T-helper 2 cell (primary cell): ENCODE measurements at places on chromosomes 7 and 10.

- no peak for DNase-seq
These were observed 191.1 kb downstream of the KCND2 start for GRCh38 chr7:120464104-120464503.

- DNase-seq, result no peak
These were observed 74.3 kb upstream of the PCBD1 start for GRCh38 chr10:70962686-70963085.

GRCh38 chr10:43221419-43222209 is 45.3 kb downstream of the RASGEF1A start:
- DNase-seq, result peak; percentile 4

GRCh38 chr10:25683344-25683743 is 250.7 kb upstream of the MYO3A start:
- DNase-seq, result no peak

- DNase-seq, result no peak
These were observed 174.8 kb downstream of the TNS3 start for GRCh38 chr7:47407136-47407535.

DNA sequence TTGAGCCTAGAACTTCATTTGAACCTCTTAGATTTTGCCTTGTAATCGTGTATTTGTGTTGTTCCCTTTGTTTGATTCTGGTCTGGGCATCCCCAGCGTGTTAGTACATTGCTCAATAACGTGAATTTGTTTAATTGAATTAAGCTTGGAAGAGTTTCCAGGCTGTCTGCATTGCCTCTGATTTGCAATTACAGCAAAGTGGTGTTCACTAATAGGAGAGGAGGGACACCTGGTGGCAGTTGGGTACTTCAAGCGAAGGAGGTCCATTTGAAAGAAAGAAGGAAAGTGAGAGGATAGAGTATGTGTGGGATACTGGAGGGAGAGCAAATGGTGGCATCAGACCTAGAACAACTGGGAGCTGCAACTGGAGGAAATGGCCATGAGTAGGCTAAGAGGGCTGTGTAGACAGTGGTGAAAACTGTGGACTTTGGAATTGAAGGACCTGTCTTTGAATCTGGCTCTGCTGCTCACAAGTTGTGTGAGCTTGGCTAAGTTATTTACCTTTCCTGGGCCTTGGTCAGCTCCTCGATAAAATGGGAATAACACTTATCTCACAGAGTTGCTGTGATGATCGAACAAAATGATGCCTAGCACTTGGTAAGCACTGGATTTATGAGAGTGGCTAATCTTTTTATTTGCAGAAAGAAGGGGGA is 15.1 kb downstream of the LSMEM1 start:
- DNase-seq, result no peak

DNA sequence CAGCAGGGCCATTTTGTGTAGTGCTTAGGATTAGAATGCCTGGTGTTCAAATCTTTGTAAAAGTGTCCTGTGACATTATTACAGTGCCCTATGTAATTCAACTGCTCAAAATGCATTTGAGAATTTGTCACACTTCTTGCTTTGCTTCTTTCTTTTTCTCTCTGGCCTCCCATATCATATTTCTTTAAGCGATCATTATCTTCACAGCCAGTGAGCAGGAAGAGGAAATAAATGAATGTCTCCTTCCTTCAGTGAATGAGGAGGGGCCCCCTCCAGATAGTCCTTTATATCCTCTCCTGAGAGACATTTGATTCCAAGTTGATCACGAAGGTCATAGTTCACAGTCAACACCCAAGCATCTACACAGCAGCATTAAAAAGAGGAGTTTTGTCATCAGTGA is 425.1 kb upstream of the NPVF start:
- no peak for DNase-seq

DNA sequence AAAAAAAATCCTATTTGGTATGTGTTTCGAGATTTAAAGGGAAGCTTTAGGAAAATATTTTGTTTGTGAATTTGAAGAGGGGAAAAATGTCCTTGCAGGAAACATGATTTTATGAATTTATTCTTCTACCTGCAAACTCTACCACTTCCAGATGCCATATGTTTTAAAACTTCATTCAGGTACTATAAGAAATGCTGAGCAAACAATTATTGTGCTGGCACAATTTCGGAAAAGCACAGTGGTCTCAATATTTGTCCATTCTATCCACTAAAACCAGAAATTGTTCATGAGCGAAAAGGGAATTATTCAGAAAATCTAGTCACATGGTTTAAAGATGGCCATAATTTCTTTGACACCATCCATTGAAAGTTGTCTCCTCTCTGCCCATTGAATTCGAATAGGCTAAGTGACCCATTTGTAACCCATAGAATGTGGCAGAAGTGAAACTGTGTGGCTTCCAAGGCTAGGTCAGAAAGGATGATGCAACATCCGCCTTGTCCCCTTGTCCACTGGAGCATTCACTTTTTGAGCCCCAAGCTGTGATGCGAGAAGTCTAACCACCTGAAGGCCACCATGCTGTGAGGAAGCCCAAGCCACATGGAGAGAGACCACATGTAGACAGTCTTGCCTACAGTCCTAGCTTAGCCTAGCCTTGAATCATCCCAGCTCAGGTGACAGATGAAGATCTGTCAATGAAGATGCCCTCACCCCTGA is 189.8 kb upstream of the PRKCQ start:
- DNase-seq, result no peak

DNA sequence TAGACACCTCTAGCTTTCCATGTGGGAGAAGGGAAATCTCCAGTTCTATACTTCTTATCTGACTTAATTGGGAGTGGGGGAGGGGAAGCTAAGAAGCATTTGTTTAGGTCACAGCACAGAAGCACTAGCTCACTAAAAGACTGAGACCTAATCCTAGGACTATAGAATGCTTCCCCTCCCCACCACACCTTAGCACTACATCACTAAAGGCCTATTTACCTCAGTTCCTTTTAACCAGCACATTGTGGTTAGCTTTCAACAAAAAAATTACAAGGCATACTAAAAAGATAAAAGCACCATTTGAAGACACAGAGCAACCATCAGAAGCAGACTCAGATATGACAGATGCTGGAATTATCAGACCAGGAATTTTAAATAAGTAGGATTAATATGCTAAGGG is 53.8 kb upstream of the ADRA2A start:
- no peak for DNase-seq
